ENCODE measurements at places on chromosomes 3 and 15. TPM values are rescaled to one million over a fixed set of nuclear protein-coding genes. Genes with fewer than 3 reads are reported as not detected.

The ARPP21 gene
- total RNA-seq = not detected

The ADAMTS7 gene
- 0.75 TPM for total RNA-seq

GRCh38 chr3:127556565-127556964 is 34.0 kb downstream of the TPRA1 start:
- peak; percentile 61 for DNase-seq

The PRRT3 gene
- total RNA-seq = 1.0 TPM

- DNase-seq = no peak
Observed at GRCh38 chr3:156207802-156208685, 87.7 kb downstream of the KCNAB1 start.

- no peak for DNase-seq
Observed at GRCh38 chr3:39190281-39191025, 1.9 kb downstream of the XIRP1 start.

DNA sequence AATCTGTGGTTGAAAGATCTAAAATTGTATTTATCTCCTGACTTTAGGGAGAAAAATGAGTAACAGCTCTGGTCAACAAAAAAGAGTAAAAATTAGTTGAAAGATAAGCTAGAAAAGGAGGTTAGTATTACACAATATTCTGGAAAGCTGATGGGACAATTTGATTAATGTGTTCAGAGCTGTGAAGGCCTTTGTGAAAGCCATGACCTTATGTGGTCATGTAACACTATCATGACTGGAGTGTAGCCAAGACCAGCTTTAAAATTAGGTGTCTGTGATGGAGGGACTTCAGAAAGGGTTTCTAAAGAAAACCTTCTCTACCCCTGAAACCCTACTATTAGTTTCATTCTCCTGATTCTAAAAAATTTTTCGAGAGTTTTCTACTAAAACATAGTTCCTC is 127.2 kb downstream of the NFKBIZ start:
- DNase-seq = no peak

The ATOSA gene
- total RNA-seq = 255 TPM

- no peak for DNase-seq
Observed at GRCh38 chr3:160885791-160886286, 129.8 kb downstream of the PPM1L start.

The KLHL6 gene
- 41.1 TPM for total RNA-seq

GRCh38 chr3:13195374-13195773 is 122.1 kb upstream of the IQSEC1 start:
- DNase-seq = no peak

The PPM1L gene
- 3.4 TPM for total RNA-seq

- no peak for DNase-seq
Observed at GRCh38 chr15:34776606-34777105, 18.7 kb downstream of the ACTC1 start.

The ASB14 gene
- total RNA-seq = 0.04 TPM

DNA sequence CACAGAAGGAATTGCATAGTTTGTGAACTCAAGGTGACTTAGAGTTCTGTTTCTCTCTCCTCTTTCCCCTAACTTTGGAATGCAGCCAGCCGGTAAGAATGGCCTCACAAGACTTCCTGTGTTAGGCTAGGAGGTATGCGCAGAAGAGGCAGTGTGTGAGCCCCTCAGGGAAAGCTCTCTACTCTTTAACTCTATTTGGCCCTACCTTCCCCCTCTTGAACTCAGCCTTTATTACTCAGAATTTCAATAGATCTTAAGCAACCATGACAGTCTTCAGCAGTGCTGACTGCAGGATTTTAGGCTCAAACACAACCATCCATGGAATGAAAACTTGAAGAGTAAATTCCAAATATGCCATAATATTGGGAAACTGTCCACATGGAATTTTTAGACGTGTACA is 209.5 kb downstream of the DTWD1 start:
- no peak for DNase-seq

DNA sequence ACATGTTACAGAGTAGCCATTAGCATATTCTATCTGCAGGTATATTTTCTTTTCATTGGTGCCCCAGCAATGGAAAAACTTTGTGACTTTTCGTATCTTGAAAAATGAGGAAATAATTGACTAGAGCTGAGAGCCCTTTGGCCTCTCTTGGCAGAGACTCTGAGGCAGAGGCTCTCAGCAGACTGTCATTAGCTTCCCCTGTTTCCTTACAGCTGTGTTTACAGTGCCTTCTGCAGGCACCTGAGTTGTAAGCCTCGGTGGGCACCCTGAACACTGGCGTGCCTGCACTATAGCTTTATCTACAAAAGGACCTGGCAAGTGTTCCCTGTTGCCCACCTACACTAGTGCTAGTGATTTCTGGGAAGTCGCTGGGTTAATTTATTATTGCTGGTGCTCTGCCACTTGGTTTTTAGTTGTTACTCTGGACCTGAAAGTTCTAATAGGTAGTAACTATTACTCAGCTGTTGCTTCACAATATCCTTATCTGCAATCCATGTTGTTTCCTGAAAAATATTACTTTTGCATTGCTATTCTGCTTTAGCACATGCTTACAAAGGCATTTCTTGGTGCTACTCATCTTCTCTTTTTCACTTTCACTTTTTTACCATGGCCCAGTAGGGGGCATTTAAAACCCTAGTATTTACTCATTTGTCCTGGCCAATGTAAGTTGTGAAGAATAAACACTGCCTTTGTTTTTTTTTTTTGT is 7.8 kb upstream of the GPR171 start:
- DNase-seq = no peak

The RTP1 gene
- not detected for total RNA-seq

The UNC13C gene
- not detected for total RNA-seq

- DNase-seq = no peak
Observed at GRCh38 chr3:141288336-141288990, 56.8 kb downstream of the PXYLP1 start.

The SH2D7 gene
- total RNA-seq = not detected

The NOX5 gene
- total RNA-seq = not detected

DNA sequence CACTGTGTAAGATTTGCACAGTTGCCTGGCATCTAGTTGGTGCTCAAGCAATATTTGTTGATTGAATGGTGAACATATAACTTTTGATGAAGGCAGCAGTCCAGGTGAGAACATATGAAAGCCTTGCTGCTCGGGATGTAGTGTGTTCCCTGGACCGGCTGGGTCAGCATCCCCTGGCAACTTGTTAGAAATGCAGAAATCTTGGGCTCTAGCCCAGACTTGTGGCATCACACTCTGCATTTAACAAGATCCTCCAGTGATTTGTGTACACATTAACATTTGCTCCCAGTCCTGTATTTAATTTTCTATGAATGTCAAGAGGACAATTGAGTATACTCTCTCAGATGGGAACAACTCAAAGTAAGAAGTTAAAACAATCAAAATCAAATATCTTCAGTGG is 69.0 kb upstream of the SAMMSON start:
- DNase-seq = no peak

DNA sequence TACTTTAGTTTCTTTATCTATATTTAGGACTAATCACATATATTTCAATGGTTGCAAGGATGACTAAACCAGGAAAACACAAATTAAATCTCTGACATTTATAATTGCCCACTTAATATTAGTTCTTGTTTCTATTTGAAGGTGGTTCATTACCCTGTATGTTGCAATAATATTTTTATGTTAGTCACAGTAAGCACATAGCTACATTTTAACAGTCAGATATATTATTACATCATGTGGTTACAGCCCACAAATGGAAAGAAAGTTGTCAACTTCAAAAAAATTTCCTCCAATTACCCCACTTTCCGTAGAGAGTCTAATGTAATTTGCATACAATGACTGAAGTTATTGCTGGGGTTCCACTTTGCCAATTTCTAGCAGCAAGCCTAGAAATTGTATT is 114.6 kb downstream of the TUSC7 start:
- no peak for DNase-seq

The NEK10 gene
- total RNA-seq = 0.72 TPM

The TMEM207 gene
- not detected for total RNA-seq

GRCh38 chr3:25679166-25679565 is 14.5 kb upstream of the TOP2B start:
- no peak for DNase-seq

- DNase-seq = no peak
Observed at GRCh38 chr3:41726891-41727290, 235.0 kb downstream of the ULK4 start.

The LRRK1 gene
- 87.3 TPM for total RNA-seq

GRCh38 chr3:60303160-60303559 is 948.1 kb downstream of the FHIT start:
- no peak for DNase-seq

All from Karpas-422 (cell line).